Activated CD4-positive, CD25-positive, alpha-beta regulatory T cell (primary cell): ENCODE measurements at places on chromosomes 6 and 20.

DNA sequence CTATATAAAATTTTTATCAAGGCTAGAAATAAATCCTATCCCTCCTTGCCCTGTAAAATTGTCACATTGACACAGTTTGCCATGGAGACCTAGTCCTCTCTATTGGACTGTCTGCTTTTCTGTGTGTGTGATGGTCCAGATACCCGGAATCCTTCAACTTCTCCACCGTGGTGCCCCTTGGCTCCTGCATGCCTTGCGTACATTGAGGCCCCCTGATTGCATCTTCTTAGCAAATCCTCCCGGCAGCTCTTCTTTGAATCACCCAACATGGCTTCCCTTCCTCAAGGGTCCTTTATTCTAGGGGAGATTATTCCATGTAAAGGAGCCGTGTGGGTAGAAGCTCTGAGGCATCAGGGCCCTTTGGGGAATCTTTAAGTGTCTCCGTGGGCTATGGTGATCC, 219.5 kb downstream of the CDC5L start:
- DNase-seq, result no peak

DNA sequence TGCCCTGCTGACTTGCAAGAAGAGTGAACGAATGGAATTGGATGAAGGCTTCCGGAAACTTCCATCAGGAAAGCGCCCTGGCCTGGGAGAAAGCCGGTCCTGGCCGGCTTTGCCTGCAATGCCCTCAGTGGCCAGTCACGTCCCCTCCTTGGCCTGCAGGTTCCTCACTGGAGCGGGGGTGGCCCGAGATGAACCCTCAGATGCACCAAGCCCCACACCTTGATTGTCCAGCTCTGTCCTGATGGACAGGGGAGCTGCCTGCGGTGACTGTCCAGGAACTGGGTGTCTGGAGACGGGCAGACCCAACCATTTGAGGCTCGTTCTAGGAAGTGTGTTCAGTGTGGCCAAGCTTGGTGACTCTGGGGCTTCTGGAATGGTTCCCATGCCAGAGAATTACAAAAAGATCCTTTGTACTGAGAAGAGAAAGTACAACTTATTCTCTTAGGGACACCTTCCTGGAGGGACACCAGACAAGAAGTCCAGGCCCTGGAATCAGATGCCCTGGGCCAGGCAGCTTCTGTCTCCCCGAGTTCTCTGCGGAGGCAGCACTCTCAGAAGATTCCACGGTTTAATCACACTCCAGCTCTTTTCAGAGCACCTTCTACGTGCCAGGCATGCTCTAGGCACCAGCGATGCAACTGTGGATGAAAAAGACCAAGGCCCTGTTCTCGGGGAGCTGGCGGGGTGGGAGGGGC, 17.1 kb upstream of the SULF2 start:
- no peak for DNase-seq

DNA sequence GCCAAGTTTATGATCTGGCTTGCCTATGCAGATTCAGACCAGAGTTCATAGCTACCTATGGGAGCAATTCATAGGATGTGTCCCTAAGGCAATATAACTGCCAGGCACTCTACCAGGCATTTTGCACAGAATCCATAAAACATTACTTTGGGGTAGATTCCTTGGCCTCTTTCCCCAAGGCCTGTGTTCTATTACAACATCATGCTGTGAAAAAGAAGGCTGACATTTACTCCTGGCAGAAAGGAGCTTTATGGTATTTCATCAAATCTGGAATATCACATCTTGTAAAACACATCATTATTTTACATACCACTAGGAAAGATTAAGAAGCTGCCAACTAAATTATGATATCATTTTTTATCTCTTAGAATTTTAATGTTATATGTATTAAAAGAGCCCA, 287.0 kb upstream of the MARCKS start:
- no peak for DNase-seq

GRCh38 chr20:7113577-7114466, 346.3 kb downstream of the BMP2 start:
- DNase-seq, result no peak

- no peak for DNase-seq
Observed at GRCh38 chr6:158906926-158907325, 87.8 kb upstream of the EZR start.

- DNase-seq, result no peak
Observed at GRCh38 chr6:105476978-105477377, 74.1 kb upstream of the PREP start.

GRCh38 chr6:27940766-27941165, 16.3 kb upstream of the OR2B6 start:
- DNase-seq, result no peak

DNA sequence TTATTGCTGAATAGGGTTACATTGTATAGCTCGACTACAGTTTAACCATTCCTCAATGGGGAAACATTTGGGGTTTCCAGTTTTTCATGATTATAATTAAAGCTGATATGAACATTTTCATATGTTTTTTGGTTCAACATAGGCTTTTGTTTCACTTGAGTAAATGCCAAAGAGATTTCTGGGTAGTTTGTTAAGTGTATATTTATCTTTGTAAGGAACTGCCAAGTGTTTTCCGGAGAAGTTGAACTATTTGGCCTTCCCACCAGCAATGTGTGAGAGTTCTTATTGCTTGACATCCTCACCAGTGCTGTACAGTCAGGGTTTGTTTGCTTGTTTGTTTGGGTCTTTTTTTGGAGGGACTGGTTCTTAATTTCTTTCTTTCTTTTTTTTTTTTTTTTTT, 83.7 kb upstream of the RALY start:
- DNase-seq, result no peak

GRCh38 chr6:91780270-91780669, 1193.4 kb upstream of the MAP3K7 start:
- no peak for DNase-seq

DNA sequence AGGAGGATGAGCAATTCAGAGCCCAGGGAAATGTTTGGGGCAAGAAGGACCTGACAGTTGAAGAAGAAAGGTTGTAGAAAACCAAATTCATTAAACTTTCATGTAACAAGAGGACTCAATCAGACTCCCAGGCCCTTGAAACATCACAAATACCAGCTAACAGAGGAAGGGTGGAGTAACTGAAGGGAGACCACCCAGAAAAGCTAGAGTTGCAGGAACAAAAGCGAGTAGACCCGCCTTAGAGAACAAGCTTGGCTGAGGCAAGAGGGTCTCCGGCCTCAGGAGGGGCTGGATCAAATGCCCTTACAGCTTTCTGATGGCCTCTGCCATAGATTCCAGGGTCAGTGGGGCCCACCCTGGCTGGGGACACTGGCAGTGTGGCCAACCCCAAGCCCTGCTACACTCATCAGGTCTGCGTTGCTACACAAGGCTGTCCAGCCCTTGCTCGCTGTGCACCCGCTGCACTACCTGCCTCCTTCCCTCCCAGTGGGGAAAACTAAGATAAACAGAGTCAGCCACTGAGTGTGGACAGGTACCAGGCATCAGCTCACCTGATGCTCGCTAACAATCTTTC, 110.0 kb downstream of the SLC23A2 start:
- no peak for DNase-seq

DNA sequence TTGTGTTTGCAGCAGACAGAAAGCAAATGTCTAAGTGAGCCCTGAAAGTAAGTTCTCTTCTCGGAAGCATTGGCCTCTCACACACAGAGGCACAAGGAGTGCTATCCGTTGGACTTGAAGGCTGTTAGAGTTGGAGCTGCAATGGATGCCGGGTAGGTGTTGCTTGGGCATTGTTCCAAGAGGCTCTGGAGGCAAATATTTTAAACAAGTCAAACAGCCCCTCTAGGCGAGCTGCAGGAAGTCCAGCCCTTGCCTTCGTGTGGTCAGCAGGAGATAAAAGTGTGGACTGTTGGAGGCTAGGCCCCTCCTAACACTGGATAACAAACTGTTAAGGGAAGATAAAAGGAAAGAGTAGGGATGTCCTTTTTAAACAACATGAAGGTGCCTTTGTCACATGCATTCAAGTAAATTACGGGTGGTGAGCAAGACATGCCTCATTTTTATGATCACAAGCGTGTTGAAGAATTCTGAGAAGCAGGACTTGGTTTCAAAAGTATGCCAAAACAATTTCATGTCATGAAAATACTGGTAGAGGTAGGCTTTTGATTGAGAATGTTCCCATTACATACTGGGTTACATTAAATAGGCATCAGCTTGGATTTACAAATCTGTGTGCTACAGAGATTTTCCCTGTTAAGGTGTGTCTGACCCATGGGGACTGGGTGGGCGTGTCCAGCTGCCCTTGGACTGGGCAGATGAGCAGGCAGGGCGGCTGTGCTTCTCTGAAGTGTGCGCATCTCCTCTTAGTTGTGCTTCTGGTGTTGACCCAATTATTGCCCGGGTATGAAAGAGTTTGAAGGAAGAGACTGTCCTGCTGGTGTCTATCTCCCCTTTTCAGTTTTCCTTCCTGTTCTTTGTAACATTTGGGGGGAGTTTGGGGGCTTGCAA, 57.5 kb downstream of the RREB1 start:
- no peak for DNase-seq

DNA sequence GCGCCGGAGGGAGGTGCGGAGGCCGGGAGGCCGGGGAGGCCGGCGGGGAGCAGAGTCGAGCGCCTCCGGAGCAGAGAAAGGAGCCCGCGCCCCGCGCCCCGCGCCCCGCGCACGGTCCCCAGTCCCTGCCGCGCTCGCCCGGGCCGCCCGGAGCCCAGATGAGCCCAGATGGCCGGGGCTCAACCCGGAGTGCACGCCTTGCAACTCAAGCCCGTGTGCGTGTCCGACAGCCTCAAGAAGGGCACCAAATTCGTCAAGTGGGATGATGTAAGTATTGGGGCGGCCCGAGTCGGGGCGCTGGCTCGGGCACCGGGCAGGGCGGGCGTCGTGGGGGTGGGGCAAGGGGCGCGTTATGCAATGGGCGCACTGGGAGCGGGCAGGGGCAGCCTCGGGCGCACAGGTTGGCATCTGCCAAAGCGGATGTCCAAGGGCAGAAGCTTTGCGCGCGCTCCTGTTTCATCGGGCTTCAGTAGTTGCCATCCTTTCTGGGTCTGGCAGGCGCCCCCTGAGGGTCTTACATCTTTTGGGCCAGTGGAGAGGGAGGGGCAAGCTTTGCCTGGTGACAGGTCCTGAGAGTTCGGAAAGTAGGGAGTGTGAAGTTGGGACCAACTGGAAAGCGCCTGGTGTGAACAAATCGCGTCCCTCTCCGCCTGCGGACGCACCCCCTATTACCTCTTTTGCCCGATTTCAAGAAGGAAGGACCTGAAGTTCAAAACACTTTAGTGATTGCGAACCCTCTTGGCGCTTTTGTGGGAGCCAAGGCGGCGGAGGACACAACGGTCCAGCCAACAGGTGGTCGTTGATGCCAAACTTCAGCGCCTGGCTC, 631 bp downstream of the PLCB1 start:
- no peak for DNase-seq

DNA sequence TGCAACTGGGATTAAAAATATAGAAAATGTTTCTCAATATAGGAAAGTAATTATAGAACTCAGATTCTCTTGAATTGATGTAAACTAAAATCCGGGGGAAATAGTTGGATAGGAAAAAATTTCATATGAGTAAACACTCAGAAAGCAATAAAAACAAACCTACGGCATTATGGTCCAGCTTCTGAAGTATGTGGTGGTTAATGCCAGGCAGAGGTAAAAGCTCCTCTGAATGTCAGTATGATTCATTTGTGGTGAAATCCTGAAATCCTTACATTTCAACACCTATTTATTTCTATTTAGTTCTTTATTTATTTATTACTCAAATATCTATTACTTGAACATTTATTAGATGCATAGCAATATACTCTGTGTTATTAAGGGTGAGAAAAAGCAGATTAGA, 145.1 kb downstream of the RIMS1 start:
- DNase-seq, result no peak

DNA sequence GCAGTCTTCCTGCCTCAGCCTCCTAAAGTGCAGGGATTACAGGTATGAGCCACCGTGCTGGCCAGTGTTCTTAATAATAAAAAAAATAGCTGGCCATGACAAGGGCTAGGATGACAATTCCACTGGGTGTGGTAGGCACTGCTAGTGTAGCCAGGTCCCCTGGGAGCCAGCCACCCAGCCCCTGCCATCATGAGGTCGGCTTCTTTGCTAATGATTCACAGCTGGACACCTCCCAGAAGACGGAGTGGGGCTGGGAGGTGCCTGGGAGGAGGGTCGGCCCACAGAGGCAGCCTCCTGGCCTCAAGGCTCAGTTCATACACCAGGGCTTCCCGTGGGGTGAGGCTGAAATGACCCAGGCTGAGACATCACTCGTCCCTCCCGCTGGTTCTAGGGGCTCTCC, 230.4 kb downstream of the TAF4 start:
- DNase-seq, result no peak

DNA sequence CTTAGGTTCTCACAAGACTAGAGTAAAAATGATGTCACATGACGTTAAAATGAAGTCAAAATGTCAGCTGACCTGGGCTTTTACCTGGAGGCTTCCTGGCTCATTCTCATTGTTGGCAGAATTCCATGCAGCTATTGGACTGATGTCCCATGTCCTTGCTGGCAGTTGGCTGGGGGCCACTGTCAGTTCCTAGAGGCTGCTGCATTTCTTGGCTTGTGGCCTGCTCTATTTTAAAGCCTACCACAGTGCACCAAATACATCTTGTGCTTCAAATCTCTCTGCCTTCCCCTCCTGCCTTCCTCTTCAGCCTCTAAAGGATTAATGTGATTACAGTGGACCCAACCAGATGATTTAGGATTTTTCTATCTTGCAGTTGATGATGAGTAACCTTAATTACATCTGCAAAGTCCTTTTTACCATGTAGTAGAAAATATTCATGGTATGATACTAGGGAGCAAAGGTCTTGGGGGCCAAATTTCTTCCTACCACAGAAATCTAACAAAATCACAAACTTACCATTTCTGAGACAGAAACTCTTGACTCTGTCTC, 81.9 kb downstream of the FIG4 start:
- DNase-seq, result no peak

DNA sequence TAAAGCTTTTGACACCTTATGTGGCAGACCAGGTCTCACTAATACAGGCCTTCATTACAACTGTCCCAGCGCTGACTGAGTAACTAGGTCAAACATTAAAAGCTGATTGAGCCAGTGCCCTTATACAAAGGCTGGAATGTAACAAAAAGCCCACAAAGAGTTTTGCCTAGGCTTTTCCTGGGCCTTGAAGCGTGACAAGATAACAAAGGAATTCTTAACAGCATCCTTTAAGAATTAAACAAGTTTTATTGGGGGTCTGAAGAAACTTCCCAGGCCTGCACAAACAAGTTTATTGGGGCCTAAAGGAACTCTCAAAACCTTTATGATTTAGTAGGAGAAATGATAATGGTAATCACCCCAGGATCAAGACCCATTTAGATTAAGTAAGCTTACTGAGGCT, 267.6 kb upstream of the FAM83B start:
- DNase-seq, result no peak

- no peak for DNase-seq
Observed at GRCh38 chr6:7866526-7866925, 44.1 kb downstream of the TXNDC5 start.
